ENCODE measurements at places on chromosomes 16 and 17.

DNA sequence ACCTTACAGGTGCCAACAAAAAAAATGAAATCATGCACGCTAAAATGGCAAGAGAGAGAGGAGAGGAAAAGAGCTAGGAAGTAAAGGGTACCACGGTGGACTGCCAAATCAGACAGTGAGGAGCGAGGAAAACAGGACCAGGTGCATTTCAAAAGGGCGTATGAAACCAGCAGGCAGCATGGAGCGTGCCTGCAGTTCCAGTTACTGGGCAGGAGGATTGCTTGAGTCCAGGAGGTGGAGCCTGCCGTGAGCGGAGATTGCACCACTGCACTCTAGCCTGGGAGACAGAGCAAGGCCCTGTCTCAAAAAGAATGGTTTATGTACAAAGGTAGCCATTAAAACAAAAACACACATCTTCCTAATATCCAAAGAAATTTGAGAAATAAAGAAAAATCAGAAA, 16.4 kb downstream of the USP36 start:
- no peak for DNase-seq

GRCh38 chr17:4849011-4849536, 15.9 kb downstream of the MINK1 start:
- no peak for DNase-seq

GRCh38 chr16:69408475-69408874, 15.9 kb upstream of the CYB5B start:
- DNase-seq = no peak

GRCh38 chr17:16419929-16420271, 4.5 kb downstream of the TRPV2 start:
- no peak for DNase-seq

GRCh38 chr16:21256636-21257035, 21.5 kb downstream of the CRYM start:
- no peak for DNase-seq

DNA sequence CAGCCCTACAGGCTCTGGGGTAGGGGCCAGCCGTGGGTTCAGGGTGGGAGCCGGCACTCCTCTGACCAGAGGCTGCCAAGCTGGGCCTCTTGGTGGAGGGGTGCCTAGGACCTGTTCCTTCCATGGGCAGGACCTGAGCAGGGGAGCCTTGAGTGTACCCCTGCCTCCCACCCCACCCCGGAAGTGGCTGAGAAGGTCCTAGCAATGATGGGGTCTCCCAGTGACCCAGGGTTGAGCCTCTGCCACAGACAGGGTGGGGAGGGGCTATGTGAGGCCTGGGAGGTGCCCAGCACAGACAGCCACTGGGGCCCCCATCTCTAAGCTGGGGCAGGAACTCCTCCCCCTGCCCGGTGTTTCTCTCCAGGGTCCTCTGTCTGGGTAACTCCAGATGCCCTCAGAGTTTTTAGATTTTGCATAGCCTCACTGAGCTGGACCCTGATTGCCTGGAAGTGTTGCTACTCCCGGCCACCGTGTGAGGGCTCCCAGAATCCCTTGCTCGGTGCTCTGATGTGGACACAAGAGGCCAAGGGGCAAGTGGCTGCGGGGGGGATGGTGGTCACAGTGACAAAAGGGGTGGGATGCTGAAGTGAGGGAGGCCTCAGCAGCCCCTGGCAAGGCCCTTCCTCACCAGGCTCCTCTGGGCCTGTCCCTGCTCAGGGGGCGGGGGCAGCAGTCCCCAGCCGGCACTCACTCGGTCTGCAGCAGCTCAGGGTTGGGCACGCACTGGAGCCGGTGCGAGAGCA, 6.4 kb upstream of the MTSS2 start:
- no peak for DNase-seq

DNA sequence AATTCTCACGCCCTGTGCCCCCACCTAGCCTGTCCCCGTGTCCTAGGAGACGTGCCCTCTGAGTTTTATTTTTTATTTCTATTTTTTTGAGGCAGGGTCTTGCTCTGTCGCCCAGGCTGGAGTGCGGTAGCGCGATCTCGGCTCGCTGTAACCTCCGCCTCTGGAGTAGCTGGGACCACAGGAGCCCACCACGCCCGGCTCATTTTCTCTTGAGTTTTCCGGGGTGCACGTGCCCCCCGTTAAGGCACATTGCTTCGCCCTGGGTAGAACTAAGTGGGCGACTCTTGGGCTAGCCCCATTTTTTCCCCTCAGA, 655 bp upstream of the KLHDC4 start:
- DNase-seq = no peak

DNA sequence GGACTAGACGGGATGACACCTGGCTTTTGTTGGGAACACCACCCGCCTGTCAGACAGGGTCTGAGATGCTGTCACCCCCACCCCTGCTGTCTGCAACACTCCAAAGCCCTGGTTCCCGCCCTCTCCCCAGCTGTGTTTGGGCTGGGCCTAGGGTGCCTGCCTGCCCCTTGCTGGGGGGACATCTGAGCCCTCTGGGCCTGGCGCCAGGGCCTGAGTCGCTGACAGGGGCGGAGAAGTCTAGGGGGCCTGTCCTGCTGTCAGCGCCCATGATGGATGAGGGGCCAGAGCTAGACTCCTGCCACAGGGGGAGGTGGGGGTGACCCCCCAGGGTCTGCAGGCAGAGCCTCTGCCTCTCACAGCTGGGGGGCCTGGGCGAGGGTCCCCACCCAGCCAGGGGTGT, 7.6 kb upstream of the PKMYT1 start:
- no peak for DNase-seq

- no peak for DNase-seq
Observed at GRCh38 chr16:55559233-55559632, 7.3 kb upstream of the CAPNS2 start.

DNA sequence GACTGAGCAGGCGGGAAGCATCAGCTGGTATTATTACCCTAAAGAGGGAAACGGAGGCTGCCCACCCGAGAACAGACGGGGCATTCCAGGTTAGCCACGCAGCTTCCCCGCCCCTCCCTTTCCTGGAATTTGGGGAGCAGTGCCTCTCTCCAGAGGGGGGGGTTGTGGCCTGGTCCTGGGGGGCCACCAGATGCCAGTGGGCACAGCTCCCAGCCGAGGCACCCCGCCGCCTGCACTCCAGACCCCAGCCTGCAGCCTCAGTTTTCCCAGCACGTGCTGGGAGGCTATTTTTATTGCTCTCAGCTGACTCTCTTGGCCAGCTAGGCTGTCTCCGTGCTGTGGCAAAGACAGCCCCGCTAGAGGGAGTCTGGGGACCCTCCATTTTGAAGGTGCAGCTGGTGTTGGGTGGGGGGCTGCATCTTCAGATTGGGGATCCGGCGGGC, 62.7 kb upstream of the GSE1 start:
- DNase-seq = no peak

DNA sequence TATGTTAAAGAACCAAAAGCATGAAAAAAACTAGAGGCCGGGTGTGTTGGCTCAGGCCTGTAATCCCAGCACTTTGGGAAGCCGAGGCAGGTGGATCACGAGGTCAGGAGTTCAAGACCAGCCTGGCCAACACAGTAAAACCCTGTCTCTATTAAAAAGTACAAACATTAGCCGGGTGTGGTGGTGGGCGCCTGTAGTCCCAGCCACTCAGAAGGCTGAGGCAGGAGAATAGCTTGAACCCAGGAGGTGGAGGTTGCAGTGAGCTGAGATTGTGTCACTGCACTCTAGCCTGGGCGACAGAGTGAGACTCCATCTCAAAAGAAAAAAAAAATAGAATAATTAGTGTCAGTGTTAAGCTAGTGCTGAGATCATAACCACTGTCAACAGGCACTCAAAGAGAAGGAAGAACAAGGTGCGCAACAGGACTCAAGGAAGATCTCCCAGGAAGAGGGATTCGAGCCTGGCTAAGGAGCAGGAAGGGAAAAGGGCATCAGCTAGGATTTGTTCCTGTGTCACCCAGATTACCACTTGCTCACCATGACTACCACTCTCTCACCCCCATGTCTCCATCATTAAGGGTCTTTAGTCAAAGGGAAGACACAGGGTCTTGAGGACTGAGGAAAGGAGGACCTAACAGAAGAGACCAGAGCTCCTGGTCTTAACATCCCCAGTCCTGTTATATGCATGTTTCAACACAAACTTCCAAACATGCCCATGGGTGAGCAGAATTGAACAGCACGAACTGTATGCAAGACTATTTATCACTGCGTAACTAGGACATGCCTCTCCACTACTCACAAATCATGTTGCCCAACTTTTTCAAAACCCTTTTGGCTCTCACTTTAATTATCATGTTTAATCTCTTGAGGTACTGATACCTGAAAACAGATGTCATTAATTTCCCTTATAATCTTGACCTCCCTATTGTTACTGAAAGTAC, 88.3 kb upstream of the PLEKHM1 start:
- no peak for DNase-seq

DNA sequence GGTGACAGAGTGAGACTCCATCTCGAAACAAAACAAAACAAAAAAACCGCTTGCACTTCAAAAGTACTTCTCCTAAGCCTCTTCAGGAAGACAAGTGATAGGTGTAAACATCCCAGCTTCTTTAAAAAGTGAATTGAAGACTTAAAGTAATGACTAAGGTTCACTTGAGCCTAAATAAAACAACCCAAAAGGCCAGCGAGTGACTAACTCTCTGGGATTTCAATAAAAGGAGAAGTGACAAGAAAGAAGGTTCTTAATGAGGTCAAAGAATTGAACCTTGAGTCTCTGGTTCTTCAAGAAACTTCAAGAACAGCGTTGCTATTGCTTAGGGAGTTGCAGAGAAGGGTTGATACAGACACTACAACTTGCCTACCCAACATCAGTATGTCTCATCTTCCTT, 42.2 kb downstream of the STX8 start:
- DNase-seq = no peak

DNA sequence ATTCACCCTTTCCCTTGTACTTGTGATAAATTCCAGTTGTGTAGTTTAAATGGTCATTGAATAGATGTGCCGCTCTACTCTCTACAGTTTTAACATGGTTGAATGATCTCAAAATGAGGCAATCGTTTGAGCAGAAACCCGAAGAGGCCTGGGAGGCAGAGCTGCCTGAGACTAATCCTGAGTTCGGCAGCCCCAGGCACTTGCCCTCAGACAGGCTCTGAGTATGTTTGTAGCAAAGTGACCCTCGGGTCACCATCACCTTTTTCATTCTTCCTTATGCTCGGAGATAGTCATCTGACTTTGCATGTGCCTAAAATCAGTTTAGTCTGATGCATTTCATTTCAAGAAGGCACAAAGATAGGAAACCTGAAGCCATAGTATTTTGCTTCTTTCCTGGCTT, 184.0 kb upstream of the RBFOX1 start:
- DNase-seq = no peak

DNA sequence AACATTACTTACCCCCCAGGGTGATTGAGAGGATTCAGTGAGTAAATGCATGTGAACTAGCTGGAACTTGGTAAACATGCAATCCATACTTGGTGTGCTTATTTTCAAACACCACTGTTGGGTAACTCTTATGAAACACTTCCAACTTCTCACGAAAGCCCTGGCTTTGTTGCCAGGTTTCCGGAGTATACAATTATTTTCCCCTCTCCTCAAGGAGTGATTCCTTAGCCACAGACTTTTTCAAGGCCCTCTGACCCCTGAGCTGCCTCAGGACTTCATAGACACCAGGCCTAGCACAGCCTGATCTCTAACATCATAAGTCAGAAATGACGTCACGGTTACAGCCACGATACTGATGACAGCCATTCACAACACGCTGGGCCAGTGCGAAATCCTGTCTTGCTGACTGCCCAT, 27.6 kb downstream of the HSD17B2 start:
- no peak for DNase-seq

GRCh38 chr17:30244853-30245385, 9.4 kb upstream of the SLC6A4 start:
- no peak for DNase-seq

DNA sequence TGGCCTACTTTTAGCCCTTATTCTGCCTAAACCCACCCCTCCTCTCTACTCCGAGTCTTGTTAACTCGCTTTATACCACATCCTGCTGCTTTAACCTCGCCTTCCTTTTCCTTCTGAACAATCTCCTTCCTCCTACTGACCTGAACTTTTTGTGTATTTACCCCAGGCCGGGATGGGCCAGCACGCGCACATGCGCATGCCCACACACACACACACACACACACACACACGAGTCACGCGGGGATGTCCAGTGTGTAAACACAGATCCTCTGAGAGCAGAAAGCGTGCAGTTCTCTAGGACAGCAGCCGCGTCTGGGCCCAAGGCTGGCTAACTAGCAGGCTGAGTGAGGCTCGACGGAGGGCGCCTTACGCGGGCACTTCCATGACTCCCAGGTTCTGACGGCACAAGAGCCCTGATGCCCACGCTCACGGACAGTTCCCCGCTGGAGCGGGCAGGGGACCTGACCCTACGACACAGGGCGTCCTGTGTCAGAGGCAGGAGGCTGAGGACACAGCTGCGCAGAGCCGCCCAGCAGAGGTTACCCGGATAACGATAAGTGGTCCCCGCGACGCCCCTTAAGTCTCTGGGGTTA, 610 bp downstream of the PIK3R5 start:
- DNase-seq = no peak

DNA sequence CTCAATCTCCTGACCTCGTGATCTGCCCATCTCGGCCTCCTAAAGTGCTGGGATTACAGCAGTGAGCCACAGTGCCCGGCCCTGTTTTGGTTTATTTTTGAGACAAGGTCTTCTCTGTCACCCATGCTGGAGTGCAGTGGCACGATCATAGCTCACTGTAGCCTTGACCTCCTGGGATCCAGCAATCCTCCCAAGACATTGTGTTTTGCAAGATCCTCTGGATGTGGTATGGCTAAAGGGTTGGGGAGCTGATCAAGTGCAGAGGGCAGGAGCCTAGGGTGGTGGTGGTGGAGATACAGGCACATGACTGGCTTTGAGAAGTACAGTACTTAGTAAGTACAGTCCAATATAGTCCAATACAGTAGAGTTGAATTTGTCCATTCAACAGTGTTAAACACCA, 16.6 kb upstream of the TNS4 start:
- DNase-seq = no peak

DNA sequence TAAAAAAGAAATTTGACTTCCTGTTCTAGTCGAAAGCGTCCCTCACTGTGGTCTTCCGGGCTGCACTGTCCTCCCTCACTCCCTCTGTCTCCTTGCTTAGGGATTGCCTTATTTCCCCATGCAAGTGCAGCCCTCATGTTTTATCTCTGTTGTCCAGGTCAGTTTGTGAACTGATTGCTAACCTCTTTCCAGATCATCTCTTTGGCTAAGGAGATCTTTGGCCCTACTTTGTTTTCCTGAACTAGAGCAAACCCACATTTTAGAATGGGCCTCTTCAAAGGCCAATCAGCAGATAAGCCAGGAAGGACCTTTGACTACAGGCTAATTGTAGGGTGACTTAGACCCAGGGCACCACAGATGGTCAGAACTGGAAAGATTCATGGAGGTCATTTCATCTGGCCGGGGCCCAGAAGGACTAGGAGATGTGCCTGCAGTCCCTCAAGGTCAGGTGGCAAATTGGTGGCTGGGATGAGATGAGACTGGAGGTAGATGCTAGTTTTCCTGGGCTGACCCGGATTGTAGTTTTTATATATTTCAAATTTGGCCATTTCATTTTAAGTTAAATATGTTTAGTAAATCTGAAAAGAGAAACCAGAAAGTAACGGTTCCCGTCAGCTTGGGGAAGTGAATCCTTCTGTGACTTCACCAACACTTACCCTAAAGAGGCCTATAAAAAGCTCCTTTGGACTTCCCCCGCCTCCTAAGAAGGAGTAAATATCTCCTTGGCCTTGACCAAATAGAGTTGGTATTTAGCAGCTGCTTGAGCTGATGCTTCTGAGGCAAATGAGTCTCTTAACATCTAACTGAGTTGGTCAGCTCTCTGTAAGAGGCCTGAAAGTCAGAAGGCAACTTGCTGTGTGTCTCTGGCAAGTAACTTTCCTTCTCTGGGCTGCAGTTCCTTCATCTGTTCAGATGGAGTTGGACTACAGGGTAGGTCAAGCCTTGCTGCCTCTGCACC, 6.2 kb upstream of the SLC25A19 start:
- no peak for DNase-seq

GRCh38 chr16:80355335-80355734, 185.5 kb upstream of the DYNLRB2 start:
- DNase-seq = no peak

All from activated CD8-positive, alpha-beta memory T cell treated with anti-CD3 and anti-CD28 coated beads for 1 hour (primary cell).